Tibial artery (tissue), 4 donors: ENCODE measurements at places on chromosomes 11 and 22.
A peak's percentile ranks its signal among the peaks of the same experiment; 100 is the strongest.

- no peak for DNase-seq
Observed at GRCh38 chr11:62054484-62055121, 69.2 kb upstream of the INCENP start.

GRCh38 chr11:101523634-101524260 lies 60.1 kb downstream of the TRPC6 start:
- DNase-seq: no peak

- DNase-seq: no peak
Observed at GRCh38 chr11:34417202-34417601, 21.5 kb upstream of the CAT start.

- DNase-seq: no peak
Observed at GRCh38 chr11:21465203-21465602, 727.7 kb upstream of the ANO5 start.

DNA sequence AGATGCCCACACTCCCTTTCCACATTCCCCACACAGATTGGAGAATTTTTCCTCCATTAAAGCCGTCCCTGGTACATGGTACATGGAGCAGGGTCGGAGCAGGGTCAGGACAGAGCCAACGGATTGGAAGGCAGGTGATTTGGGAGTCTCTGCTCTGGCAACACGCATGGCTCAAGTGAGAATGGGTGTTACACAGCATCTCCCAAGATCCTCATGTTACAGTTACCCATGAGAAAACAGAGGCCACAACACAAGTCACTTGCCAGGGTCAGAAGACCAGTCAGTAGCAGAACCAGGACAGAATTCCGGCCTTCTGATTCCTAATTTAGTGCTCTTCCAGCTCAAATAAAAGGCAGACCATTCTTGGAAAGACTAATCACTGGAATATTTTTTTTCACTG lies 7.7 kb upstream of the F2 start:
- DNase-seq: peak; percentile 42

DNA sequence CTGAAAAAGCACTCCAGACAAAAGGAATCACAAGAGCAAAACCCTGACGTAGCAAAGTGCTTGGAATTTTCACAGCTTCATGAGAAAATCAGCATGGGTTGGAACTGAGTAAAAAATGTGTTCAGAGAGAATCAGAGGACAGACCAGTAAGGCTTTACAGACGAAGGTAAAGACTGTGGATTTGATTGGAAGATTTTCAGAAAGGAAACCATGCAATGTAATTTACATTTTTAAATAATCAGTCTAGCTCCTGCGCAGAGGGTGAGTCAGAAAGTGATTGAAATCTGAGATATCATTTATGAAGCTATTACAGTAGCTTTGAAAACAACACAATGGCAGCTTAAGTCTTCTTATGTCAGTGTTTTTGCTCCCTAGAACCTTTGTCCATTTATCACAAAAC lies 1122.3 kb downstream of the LRRC4C start:
- DNase-seq: no peak
